ENCODE measurements at places on chromosomes 5 and 9.

DNA sequence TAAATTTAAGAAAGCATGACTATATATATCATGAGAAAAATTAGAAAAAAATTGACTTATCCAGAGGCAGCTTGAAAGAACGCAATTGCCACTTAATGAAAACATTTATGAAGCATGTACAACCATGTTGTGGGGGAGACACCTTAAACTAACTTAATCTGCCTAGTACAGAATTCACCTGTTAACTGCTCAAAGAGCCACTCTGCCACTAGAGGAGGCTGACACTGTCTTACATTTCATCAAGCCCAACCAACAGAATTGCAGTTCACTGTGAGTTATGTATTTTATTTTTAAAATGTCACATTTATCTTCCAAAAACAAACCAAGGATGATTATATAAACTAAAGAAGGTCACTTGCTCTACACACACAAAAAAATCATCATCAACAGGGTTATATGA lies 252.9 kb downstream of the MLLT3 start:
- no peak for DNase-seq

DNA sequence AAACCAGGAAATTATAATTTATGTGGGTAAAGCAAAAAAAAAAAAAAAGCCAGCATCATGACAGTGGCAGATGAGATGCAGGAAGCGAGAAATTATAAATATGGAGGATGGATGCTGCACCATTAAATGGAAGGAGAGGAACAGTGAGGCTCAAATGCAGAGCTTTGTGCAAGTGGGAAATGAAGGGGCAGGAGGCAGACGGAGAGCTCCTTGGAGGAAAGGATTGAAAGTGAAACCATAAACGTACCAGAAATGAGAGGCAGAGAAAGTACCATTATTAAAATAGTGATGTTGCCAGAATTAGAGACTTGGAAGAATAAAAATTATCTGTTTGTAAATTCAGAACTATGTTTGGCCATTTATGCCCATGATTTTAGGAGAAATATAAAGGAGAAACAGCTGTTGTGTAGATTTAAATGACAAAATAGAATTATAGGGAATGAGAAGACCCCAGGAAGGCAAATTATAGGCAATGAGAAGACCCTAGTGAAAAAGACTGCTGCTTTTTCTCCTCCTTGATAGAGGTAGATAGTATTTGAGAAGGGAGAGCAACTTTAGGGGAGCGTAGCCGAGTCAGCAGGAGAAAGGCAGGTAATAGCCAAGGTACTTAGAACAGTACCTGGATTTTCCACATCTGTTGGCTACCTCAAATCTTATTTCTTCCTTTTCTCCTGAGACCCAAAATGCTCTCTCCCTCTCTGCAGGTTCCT lies 341.0 kb upstream of the CD180 start:
- DNase-seq: no peak

- DNase-seq: no peak
Observed at GRCh38 chr5:56734091-56734694, 81.2 kb upstream of the MAP3K1 start.

DNA sequence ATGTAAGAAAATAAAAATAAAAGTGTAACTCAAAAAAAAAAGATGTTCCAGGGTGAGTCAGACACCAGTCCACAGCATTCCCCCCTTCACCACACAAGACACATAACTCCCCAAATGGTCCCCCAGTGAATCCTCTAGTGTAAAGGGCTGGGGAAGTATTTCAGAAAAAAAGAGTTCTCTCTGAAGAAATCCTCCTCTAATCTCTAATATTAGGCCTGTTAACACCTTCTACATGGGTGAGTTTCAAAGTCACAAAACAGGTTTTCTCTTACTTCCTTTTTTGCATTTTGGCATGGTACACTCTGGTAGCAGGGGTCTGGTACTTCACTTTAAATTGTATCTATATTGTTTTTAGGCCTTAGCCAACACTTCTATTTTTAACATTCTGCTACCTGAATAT lies 28.2 kb downstream of the RNF145 start:
- no peak for DNase-seq

DNA sequence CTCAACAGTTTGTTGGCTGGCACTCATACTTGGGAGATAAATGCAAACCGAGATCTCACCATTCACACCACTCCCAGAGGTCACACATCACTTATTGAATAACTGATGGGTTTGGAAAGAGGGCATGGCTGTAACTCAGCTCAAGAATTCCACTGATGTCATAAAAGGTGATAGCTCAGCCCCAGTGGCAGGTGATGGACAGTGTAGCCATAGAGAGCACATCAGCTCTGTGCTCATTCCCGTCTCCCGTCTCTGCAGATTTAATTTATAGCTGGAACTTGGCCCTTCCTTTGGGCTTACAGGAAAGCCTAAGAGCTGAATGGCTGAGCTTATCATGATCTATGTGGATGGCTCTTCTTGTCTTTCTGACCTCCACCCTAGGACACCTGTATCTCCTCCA lies 59.8 kb downstream of the INSYN2B start:
- no peak for DNase-seq

DNA sequence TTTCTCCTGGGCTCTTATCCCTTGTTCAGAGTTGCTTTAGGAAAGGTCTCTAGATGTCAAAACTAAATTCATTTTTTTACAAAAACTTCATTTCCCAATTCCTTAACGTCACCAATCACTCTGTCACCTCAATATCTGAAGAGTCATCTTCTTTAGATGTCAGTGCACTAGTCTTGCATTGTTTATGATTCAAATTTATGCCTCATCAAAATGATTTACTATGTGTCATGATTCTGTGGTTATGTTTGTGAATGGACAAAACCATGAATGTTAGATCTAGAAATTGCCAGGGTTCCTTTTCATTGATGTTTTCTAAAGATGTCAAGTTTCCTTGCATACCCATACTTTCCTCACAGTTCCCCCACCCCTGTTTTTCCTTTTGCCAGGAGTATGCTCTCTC lies 21.5 kb downstream of the CWC27 start:
- no peak for DNase-seq

DNA sequence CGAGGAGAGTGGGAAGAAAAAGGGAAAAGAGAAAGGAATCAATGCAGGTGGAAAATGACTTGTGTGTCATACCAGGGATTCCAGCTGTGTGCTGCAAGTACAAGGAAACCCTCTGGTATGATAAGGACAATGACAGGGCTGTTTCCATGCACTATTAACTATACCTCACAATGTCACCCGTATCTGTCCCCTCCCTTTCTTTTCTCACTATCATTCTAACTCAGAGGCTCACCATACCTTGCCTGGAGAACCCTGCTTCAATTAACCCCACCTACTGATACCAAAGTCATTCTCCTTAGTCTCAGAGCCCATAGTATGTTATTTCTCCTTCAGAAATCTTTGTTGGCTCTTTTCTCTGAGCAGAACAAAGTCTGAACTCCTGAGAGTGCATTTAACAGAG lies 236.2 kb upstream of the NREP start:
- DNase-seq: no peak

GRCh38 chr5:56507351-56507930 lies 274.3 kb upstream of the ANKRD55 start:
- DNase-seq: no peak

DNA sequence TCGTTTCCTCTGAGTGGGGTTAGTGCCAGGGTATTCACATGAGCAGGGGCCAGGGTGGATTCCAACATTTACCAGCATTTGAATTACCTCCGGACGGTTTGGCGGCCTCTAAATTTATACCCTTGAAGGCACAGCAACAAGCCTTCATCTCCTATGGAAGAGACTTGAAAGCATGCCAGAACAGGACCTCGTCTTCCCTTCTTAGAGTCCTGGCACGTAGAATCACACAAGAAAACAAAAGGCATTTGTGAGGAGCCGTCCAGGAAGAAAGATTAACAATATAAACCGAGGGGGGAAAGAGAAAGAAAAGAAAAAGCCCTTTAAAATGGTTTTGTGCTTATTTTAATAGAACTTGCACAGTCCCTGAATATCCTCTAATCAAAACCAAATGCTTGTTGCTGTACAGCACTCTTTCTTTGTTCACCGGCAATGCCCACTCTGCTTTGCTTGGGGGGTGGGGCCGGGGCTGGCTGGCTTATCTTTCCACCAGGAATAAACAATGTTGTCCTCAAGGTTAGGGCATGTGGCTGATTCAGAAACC lies 575.8 kb upstream of the ZNF462 start:
- no peak for DNase-seq

GRCh38 chr5:89236900-89237299 lies 353.9 kb upstream of the MEF2C start:
- no peak for DNase-seq

DNA sequence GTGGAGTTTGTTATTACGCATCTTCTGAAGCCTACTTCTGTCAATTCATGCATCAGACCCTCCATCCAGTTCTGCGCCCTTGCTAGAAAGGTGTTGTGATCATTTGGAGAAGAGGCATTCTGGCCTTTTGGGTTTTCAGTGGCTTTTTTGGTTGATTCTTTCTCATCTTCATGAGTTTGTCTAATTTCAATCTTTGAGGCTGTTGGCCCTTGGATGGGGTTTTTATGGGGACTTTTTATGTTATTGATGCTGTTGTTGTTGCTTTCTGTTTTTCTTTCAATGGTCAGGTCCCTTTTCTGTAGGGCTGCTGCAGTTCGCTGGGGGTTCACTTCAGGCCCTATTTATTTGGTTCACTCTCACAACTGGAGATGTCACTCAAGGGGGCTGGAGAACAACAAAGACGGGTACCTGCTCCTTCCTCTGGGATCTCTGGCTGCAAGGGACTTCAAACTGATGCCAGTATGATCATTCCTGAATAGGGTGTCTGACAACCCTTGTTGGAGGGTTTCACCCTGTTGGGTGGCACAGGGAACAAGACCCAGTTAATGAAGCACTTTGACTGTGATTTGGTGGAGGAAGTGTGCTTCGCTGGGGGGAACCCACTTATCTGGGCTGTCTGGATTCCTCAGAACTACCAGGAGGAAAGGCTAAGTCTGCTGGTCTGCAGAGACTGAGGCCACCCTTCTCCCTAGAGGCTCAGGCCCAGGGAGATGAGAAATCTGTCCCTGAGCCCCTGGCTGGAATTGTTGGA lies 226.7 kb upstream of the PTGER4 start:
- no peak for DNase-seq

GRCh38 chr9:91158946-91159345 lies 202.8 kb downstream of the AUH start:
- no peak for DNase-seq

- DNase-seq: no peak
Observed at GRCh38 chr5:122182491-122182921, 53.2 kb downstream of the ZNF474 start.

DNA sequence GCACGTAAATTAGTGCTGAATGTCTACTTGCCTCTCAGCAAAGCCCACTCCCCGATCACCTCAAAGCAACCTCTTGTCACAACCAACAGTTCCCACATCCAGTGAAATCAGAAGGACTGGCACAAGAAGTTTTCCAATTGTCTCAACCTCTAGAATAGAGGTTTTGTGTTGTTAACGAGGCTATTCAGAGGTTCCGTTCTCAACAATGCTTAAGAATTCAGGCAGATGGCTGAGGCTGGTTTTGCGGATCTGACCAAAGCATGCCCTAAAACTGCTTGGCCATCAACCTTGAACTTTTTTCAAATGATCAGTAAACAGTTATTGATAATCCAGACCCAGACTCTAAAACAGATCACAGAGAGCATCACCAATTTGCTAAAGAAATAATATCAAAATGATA lies 52.9 kb downstream of the MAPKAP1 start:
- DNase-seq: no peak

GRCh38 chr5:119373449-119373858 lies 17.6 kb downstream of the TNFAIP8 start:
- no peak for DNase-seq

DNA sequence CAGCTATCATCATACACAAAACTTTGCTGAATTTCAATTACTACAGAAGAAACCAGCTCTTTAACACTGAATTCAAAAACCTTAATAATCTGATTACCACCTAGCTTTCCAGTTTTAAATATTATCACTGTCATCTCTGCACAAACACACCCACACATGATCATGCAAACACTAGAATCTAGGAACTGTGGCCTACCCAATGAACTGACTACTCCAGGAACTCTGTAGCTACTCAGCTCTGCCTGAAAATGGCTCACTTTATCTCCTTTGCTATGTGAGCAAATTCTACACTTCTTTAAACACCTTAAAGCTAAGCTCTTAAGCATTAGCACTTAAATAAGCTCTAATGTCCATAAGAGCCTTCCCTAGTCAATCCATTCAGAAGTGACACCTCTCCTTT lies 123.3 kb upstream of the DPYSL3 start:
- DNase-seq: no peak

DNA sequence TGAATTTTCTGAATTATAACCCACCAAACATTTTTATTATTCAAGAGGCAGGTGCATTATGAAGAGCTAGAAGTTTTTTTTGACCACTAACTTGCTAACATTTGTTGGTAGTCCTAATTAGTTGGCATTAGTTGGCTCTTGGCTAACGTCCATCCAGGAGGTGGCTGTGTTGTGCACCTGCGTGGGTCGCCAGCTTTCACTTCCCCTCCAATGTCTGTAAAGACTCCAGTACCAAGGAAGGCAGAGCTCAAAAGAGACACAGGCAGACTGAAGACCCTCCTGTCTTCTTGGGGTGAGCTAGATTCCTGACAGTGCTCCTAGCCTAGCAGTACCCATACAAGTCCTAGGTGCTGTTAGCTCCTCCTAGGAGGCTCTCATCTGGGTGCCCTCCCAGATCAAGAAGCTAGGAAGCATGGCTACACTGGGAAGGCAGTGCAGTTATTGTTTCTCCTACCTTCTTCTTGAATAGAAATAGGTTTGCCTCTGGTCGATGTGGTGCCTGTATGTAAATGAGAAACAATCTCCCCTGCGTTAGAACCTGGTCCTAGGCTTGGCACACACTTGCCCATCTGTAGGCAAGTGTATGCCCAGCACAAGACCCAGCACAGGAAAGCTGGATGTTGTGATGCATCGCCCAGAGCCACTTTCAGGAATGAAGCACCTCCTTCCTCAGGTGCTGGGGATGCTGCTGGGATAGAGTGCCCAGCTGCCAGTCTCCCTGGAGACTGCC lies 190.9 kb downstream of the ICE1 start:
- no peak for DNase-seq

GRCh38 chr5:144092508-144092907 lies 78.0 kb downstream of the YIPF5 start:
- no peak for DNase-seq

GRCh38 chr5:50564079-50564478 lies 102.4 kb upstream of the PARP8 start:
- DNase-seq: no peak

DNA sequence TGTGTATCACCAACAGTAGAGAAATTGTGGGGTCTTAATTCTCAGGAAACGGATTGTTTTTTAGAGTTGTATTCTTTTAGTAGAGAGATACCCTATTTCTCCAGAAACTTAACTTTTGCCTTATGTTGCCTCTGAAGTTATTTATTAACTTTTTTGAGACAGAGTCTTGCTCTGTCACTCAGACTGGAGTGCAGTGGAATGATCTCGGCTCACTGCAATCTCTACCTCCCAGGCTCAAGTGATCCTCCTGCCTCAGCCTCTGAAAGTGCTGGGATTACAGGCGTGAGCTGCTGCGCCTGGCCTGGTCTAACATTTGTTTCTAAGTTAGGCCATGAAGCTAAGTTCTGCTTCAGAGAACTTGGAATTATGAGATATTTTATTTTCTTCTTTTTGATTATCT lies 75.0 kb downstream of the CFAP95 start:
- no peak for DNase-seq

All from stimulated activated CD4-positive, alpha-beta T cell treated with anti-CD3 and anti-CD28 coated beads, TNF-alpha, amount 100 ng/mL, for 4 hours (primary cell).